ENCODE measurements at places on chromosomes 11 and 22.
A peak's percentile ranks its signal among the peaks of the same experiment; 100 is the strongest.

DNA sequence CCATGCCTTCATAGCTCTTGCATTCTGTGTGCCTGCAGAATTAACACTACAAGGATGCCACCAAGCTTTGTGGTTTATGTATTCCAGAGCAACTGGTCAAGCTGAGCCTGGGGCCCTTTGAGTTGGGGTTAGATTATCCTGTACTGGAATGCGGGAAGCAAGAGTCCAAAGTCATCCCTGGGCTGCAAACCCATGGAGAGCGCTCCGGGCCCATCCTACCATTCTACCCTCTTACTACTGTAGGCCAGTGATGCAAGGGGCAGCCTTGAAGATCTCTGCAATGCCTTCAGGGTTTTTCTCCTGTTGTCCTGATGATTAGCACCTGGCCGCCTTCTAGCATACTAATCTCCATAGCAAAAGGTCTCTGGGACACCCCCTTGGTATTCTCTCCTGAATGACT is 51.3 kb downstream of the TUG1 start:
- DNase-seq, result no peak

GRCh38 chr11:61747967-61748285 is 4.5 kb upstream of the MYRF start:
- DNase-seq, result no peak

GRCh38 chr11:106087815-106088435 is 10.5 kb downstream of the AASDHPPT start:
- peak; percentile 22 for DNase-seq

GRCh38 chr22:44005524-44005923 is 18.6 kb upstream of the PARVB start:
- DNase-seq, result no peak

GRCh38 chr11:134506046-134506445 is 94.0 kb upstream of the B3GAT1 start:
- no peak for DNase-seq

- no peak for DNase-seq
Measured at GRCh38 chr11:90601261-90601660, 378.4 kb upstream of the CHORDC1 start.

GRCh38 chr11:10930224-10930971 is 72.5 kb upstream of the ZBED5 start:
- DNase-seq, result peak; percentile 22

- peak; percentile 47 for DNase-seq
Measured at GRCh38 chr11:125593114-125593820, 615 bp downstream of the STT3A start.

DNA sequence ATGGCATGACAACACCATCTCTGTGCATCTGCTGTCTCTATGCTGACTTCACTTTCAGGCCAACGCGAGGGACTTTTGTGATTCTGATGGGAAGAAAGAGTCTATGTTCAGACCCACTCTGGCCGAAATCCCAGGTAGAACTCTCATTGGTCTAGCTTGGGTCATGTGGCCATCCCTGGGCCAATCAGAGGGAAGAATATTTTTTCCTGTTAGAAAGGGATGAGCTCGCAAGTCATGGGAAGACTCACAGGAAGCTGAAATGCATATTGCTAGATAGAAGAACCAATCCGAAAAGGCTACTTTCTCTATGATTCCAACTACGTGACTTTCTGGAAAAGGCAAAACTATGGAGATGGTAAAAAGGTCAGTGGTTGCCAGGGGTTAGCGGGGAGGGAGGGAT is 56.0 kb upstream of the LINC01488 start:
- DNase-seq, result no peak

- DNase-seq, result no peak
Measured at GRCh38 chr22:33593818-33594217, 326.5 kb downstream of the LARGE1 start.

DNA sequence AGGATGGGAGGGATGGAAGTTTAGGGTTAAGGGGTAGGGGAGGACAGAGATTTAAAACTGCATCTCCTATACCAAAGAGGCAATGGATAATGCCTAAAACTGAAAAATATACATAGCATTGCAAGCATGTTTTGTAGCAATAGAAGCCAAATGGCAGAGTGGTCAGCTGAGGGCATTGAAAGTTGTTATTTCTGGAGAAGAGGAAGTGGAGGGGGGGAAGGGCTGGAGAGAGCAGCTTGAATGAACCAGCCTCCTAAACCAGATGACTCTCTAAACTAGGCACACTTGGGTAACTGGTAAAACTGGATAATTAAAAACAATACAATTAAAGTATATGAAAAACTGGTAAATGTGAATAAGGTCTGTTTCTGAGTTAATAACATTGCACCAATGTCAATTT is 70.3 kb upstream of the TP53I11 start:
- no peak for DNase-seq

DNA sequence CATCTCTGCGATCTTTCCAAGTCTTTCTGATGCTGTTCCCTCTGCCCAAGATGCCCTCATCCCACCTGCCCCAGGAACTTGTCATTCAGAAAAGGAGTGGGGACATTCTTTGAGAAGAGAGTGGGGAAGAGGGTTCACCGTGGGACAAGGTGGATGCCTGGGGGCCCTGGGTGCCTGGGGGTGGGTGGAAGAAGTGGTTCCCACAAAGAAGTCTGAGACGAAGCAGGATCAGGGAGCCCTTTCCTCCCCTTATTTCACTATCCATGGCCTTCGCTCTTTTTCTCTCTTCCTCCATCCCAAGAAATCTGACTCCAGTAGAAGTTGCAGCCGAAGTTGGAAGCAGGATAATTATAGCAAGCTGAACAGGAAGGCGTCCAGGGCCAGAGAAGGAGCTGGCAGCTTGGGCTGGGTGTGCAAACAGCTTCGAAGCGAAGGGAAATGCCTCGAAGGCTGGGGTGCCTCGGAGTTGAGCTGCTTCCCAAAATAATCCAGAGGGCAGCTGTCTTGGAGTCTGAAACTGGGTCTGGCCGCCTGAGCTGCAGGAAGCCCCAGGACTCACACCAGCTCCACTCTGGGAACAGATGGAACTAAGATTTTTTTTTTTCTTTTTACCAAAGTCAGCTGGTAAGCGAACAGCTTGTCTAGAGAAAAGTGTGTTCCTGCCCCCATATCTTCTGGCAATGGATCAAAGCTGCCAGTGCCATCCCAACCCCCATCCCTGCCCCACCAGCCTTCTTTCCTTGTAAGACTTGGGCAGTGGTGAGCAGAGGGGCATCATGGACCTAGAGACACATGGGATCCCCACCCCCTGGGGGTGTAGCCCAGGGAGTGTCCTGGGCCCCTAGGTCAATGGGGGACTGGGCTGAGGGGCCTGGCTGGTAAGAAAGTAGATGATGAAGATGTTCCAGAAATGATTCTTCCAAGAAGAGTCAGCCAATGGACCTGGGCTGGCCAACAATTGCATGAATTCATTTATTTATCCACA is 31.5 kb downstream of the PARVG start:
- DNase-seq, result peak; percentile 91

DNA sequence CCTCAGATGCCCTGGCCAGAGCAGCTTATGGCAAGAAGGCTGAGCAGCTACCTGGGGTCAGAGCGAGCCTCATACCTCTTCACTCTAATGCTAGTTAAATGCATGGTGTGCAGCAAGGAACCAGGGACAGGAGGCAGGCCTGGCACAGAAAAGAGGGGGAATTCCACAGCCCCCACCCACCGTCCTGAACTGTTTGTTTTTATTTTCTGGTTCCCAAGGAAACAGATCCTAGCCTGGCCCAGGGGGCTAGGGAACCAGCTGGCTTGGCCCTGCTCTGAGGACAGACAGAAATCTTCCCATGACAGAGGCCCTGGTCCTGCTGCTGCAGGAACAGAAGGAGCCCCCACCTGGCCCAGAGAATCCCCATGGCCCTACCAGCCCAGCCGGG is 40.4 kb downstream of the SLCO2B1 start:
- peak; percentile 61 for DNase-seq

- peak; percentile 97 for DNase-seq
Measured at GRCh38 chr22:45019861-45020655, 10.3 kb upstream of the PHF21B start.

GRCh38 chr11:83256602-83257340 is 29.4 kb downstream of the CCDC90B start:
- DNase-seq, result no peak

GRCh38 chr11:19978668-19979518 is 181.4 kb downstream of the DBX1 start:
- no peak for DNase-seq
